ENCODE measurements at places on chromosomes 12 and 14.

- DNase-seq: no peak
These were observed 34.3 kb downstream of the HECTD1 start for GRCh38 chr14:31173120-31173837.

DNA sequence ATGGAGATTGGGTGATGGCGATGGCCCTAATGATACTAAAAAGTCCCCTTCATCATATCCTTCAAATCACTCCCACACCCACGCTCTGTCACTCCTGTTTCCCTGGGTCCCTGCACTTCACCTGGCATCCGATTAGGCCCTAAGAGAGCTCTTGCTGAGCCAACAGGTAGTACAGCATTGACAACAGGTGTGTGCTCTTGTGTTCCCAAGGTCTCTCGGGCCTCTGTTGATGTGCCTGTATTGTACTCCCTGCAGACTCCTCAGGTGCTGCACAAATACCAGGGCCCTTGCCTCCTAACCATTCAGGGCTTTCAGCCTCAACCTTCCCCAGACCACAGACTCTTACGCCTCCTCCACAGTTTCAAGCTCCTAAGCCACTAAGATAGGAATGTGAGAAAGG lies 25.8 kb upstream of the VDR start:
- no peak for DNase-seq

DNA sequence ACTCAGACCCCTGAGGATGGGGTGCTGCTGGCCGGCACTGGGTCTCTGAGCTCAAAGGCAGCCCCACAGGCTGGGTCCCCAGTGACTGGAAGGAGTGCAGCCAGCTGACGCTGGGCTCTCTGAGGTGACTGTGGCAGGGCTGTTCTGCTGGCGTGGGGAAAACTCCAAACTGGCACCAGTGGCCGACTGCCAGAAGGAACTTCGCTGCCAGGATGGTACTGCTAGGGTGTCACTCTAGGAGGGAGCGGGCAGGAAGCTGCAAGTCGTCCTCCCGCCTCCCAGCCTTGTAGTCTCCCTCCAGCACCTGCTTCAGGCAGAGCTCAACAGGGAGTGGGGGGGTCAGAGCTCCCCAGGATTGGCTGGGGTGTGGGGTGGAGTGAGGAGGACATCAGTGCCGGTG lies 41.3 kb downstream of the CDC42BPB start:
- peak; percentile 53 for DNase-seq

DNA sequence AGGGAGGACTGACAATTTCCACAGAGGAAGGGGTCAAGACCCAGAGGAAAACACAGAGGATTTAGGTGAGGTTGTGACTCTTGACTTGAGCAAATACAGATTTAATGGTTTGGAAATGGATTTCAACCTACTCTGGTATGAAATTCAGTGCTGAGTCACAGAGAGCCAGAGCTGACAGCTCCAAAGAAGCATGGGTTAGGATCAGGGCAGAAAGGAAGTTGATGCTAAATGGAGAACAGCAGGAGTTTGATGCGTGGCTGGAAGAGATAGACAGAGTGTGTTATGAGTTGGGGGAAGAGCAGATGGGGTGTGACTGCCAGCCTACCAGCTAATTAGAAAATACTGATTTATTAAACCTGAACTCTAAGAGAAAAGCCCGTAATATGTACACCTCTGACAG lies 272.6 kb downstream of the FOXG1 start:
- DNase-seq: no peak

DNA sequence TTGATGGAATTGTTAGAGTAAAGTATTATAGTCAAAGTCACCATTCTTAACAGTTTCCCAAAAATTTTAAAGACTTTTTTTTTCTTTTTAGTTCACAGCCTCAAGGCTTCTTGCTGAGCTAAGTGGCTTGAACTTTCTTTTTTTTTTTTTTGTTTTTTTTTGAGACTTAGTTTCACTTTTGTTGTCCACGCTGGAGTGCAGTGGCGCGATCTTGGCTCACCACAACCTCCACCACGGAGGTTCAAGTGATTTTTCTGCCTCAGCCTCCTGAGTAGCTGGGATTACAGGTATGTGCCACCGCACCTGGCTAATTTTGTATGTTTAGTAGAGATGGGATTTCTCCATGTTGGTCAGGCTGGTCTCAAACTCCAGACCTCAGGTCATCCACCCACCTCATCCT lies 92.8 kb downstream of the SETD3 start:
- DNase-seq: no peak

- no peak for DNase-seq
These were observed 274.1 kb downstream of the ADAMTS20 start for GRCh38 chr12:43277651-43278540.

- DNase-seq: peak; percentile 80
These were observed at the start of gene P2RX2 for GRCh38 chr12:132618683-132619043. Gene P2RX2 (plus strand): TSS chr12:132618776. CDS start chr12:132618817, 41 bp downstream.

- peak; percentile 3 for DNase-seq
These were observed 23.3 kb downstream of the MEG3 start for GRCh38 chr14:100849115-100849781.

- no peak for DNase-seq
These were observed 285.3 kb downstream of the DPF3 start for GRCh38 chr14:72608391-72609204.

GRCh38 chr12:69435644-69436043 lies 34.5 kb upstream of the FRS2 start:
- DNase-seq: no peak

Data from posterior vena cava (tissue), 2 donors.